ENCODE measurements at places on chromosomes 2 and 18.

GRCh38 chr2:223735659-223736244 is 101.6 kb downstream of the AP1S3 start:
- DNase-seq = no peak

DNA sequence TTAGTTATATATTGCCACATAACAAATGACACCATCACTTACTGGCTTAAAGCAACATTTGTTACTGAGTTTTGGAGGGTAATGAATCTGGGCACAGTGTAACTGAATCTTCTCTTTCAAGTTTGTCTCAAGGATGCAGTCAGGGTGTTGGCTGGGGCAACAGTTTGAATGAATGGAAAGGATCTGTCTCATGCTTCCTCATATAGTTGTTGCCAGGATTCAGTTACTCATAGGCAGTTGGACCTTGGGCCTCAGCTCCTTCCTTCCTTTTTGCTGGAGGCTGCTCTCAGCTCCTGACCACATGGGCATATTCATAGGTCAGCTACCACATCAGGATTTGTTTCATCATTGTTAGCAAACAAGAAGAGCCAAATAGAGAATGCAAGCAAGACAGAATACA is 466.1 kb upstream of the MC4R start:
- DNase-seq = no peak

- DNase-seq = peak; percentile 72
These were observed at the start of gene CASP8 for GRCh38 chr2:201260302-201260800. Gene CASP8 (plus strand): TSS chr2:201260536. CDS start chr2:201266487, 5,951 bp downstream.

GRCh38 chr18:61334951-61335683 is 1.9 kb downstream of the CDH20 start:
- DNase-seq = no peak

DNA sequence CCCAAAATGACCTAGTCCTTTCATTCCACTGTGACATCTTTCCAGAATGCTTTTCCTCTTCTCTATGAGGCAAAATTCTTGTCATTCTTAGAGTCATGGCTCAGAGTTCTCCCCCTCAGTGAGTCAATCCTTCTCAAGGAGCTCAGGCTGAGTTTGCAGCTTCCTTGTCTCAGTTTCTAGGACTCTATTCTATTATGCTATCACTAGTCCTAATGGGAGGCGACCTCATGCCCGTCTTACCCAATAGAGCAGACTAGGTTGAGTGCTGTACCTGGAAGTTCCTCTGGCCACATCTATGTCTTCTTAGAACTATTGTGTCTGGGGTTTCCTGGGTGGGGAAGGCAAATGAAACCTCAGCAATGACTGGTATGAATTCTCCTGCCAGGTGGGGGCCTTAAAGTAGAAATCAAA is 51.5 kb downstream of the HAUS1 start:
- peak; percentile 26 for DNase-seq

DNA sequence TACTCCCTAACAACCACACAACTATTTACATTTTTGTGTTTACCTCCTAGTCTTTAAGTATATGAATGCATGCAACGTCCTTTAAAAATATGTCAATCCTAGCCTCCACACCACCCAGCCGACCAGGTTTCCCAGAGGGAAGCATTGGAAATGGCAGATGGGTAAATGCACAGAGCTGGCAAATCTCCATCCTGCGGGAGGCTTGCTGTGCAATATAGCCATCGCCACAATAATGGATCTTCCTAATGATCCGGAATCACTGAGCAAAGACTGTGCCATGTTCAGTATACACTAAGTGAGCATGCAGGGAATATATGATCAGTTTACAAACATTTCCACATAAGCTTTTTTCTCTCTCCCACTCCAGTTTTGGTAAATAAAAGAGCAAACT is 131.8 kb downstream of the NEDD4L start:
- DNase-seq = no peak

DNA sequence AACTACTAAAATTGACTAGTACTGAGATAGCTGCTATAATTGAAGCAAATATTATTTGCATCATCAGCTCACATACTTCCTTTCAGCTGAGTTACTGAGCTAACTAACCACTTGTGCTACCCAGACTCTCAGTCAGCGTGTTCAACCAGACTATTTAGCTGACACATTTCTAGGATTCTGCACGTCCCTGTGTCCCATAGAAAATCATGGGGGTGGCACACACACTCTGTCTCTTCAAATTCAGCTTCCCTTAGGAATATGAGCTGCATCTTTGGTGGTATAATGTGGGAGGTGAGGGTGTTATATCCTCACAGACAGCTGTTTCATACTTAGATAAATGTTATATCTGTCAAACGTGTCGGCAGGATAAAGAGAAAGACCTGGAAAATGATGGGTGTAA is 424.0 kb downstream of the CDH2 start:
- no peak for DNase-seq

DNA sequence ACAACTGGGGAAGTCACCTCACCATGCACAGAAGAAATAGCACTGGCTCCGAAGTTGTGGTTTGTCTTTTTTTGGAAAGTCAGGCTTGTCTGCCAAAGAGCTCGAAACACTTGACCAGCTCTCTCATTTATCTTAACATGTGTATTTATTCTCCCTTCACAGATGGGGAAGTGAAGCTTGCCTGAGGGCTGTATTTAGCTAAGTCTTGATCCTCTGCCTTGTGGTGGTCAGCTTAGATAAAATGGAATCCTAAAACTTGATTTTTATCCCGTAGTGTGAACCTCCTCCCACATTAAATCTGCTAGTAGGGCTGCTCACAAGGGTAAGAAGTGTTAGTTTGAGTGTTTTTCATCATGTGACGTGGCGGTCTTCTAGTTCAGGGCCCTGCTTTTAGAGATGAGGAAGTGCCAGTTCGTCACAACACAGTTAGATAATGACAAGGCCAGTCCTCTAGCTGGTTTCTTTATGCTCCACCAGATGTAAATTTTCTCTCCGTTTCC is 89.7 kb downstream of the TMEM247 start:
- DNase-seq = no peak

DNA sequence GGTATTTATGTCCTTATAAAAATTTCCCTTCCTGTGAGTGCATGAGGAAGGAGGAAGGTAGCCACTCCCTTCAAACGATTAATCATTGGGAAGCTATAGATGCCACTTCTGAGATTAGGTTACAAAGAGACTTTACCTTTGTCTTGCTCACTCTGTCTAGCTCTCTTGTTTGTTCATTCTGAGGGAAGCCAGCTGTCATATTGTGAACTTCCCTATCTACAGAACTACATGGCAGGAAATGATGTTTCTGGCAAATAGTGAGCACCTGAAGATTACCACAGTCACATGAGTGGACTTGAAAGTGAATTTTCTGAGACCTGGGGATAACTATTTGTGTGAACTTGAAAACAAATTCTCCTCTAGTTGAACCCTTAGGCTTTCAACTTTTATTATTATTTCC is 776.8 kb downstream of the CCDC85A start:
- no peak for DNase-seq

- no peak for DNase-seq
These were observed 39.8 kb upstream of the TMEM163 start for GRCh38 chr2:134758633-134759032.

DNA sequence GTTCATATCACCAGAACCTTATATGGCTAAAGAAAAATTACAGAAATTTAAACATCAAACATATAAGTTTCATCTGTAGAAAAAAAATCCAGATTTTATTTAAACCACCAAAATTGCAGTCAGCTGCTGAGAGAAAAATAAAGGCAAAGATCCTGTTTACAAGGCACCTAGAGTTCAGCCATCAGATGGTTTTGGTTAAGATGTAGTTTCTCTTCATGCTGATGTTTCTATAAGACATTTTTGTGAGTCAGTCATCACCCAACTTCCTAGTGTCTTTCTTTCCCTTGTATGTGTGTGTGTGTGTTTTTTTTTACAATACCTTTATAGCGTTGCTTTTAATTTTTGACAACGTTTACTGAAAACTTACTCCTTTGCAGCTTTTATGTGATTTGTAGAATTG is 26.1 kb upstream of the MMADHC start:
- no peak for DNase-seq

DNA sequence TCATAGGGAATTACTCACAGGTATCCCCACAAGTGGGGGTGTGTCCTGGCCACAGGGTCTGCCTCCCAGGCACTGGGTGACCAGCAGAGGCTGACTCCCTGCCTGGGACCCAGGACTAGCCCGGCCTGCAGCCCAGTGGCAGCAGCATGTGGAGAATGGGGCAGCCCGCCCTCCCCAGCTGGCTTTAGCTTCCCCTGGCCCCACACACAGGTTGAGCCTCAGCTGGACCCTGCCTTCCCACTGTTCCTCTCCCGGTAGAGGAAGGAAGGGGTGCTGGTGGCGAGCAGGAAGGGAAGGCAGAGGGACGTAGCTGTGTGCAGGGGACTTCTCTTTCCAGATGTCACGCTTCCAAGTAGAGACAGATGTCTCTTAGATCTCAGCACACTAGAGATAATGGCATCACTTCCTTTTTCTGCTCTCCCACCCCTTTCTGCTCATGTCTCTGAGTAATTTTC is 51.4 kb downstream of the EMILIN2 start:
- no peak for DNase-seq

DNA sequence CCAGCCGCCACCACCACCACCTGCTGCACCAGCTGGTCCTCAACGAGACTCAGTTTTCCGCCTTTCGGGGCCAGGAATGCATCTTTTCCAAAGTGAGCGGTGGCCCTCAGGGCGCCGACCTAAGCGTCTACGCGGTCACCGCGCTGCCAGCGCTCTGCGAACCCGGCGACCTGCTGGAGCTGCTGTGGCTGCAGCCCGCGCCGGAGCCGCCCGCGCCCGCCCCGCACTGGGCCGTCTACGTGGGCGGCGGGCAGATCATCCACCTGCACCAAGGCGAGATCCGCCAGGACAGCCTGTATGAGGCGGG is 1.6 kb downstream of the LRATD1 start:
- no peak for DNase-seq

DNA sequence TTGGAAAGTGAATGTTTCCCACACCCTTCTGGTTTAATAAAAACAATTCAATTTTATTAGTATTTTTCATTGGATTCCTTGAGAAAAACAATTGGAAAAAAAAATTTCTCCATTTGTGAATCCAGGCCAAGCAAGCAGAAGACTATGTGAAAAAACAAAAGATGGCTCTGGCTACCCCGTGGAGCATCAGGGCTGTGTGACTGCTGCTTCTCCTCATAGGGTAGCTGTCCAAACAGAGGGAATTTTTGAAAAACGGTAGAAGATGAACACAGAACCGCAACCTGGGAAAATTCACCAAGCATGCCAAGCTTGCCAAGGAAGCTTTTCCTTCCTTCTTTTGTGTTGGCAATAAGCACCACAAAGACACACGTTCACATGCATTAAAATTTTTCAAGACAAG is 71.3 kb upstream of the ACVR2A start:
- DNase-seq = no peak

DNA sequence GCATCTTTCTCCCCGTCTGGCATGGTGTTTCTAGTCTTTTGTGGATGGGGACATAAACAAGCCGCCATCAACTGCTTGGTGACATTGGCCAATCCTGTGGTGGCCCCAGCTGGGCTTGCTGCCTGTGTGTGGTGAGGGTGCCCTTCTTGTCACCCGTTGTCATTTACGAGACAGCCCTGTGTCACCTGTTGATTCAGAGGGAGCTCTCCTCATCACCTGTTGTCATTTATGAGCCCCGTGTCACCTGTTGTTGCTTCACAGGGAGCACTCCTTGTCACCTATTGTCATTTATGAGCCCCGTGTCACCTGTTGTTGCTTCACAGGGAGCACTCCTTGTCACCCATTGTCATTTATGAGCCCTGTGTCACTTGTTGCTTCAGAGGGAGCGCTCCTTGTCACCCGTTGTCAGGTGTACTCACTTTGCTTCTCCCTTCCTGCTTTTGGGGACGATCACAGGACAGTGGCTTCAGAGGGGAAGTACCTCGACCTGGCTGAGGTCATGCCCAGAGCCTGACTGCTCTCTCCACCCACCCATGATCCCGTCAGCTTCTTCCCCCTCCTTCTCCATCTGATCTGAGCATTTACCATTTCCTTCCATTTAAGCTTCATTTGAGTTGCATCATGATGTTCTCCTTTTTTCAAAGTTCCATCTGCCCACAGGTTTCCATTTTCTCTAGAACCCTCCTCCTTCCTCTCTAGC is 29.1 kb downstream of the HPCAL1 start:
- peak; percentile 38 for DNase-seq

GRCh38 chr18:47204908-47205522 is 28.9 kb upstream of the IER3IP1 start:
- DNase-seq = peak; percentile 15

DNA sequence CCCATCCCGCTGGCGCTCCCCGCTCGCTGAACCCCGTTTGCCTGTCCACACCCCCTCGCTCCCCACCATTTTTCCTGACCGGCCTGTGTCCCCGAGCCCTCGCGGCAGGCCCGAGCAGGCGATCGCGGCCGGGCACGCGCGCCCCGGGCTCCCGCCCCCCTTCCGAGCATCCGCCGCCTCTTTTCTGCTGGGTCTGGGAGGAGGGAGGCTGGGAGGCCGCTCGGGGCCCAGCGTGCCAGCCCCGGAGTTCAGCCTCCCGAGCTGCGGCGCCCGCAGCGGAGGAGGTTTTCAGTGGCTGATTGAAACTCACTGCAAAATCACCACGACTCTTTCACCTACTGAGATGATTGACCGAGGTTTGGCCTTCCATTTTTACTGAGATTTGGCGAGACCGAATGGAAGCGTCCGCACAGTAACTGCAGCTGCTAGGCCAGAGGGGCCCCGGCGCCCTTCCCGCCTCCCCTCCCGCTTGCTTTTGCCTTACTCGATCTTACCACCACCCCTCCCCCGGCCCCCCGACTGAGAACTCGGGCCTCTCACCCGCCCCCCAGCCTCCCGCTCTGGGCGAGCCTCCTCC is 4.8 kb downstream of the SOX11 start:
- no peak for DNase-seq

GRCh38 chr2:26706616-26707473 is 14.3 kb downstream of the KCNK3 start:
- no peak for DNase-seq

DNA sequence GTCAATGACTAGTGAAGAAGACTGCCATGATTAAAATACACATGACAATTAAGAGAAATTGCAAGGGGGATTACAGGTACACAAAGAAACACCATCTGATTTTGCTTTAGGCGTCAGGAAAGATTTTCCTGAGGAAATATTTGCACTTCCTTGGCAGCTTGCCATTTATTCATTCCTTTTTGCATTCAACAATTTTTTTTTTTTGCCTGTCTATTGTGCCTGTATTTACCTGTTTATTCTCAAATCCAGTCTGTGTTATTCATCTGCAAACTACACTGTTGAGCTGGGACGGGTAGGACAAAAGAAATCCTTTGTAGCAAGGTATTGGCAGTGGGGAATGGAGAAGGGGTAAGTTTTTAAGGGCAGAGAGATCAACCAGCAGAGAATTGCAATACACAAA is 31.8 kb downstream of the SMAD2 start:
- DNase-seq = no peak
